ENCODE measurements at places on chromosomes 2 and 18.

DNA sequence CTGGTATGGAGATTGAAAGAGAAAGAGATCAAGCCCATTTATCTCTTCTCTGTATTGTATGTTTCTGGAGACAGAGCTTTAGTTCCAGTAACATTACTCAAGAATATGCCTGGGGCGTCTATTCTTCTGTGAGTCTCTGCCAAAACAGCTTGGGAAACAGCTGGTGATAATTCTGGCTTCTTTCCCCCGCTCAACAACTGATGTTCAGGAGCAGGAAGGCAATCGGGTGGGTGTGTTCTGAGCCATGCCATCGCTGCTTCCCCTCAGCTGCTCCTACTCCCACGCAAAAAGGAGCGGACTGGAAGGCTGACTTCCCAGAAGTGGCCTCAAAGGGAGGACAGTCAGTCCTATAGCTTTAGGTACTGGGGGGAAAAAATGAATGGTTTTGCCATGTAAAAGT lies 695.1 kb downstream of the PLCL1 start:
- DNase-seq, result no peak

GRCh38 chr2:216880509-216881184 lies 20.8 kb upstream of the TNP1 start:
- no peak for DNase-seq

GRCh38 chr2:201448061-201448460 lies 3.2 kb downstream of the TRAK2 start:
- no peak for DNase-seq

- no peak for DNase-seq
Measured at GRCh38 chr18:6031002-6031401, 135.7 kb upstream of the TMEM200C start.

GRCh38 chr2:10140841-10141610 lies 18.5 kb downstream of the RRM2 start:
- no peak for DNase-seq

DNA sequence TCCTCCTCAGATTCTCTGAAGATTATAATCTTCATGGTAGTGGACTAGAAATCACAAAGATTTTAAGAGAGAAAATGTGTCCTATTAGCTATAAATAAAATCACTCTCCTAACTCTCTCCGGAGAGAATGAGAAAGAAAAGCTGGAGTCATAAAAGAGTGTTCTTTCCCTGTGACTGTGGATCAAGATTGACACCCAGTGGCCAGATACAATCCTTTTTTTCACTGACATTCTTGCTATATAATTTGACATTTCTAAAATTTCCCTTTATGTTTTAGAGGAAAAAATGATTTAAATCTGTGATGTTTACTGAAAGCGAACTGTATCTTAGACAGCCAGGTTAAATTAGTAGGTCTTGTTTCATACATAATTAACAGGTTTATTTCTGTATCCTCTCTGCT lies 35.4 kb upstream of the LRP2 start:
- DNase-seq, result no peak

DNA sequence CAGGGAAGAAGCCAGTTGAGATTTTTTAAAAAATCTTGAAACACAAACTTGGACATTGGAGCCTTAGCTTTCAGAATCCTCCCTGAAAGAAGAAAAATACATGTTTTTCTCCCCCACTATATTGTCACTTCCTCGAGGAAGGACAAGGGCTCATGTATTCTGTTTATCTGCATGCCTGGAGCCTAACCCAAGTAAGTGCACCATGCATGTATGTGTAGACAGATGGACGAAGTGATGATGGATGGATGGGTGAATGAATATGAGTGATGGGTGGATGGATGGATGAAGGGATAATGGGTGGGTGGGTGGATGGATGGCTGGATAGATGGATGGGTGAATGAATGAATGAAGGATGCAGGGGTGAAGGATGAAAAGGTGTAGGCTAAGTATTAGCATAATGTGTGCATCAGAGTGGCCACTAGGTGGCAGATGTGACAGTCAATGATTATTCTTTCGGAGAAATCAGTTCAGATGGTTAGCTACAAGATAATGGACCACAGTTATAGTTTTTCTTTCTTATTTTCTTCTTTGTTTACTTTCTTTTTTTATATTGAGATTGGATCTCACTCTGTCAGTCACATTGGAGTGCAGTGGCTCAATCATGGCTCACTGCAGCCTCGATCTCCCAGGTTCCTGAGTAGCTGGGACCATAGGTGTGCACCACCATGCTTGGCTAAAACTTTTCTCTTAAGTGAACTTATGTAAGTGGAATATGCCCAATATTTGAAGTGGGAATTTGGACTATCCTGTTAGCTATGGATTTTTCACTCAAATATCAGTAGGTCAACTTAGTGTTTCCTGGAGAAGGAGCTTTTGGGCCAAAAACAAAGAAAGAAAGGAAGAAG lies 18.5 kb upstream of the CCDC93 start:
- no peak for DNase-seq

- no peak for DNase-seq
Measured at GRCh38 chr2:135603543-135603942, 72.3 kb downstream of the R3HDM1 start.

GRCh38 chr18:22545066-22545760 lies 127.5 kb upstream of the CTAGE1 start:
- DNase-seq, result no peak

DNA sequence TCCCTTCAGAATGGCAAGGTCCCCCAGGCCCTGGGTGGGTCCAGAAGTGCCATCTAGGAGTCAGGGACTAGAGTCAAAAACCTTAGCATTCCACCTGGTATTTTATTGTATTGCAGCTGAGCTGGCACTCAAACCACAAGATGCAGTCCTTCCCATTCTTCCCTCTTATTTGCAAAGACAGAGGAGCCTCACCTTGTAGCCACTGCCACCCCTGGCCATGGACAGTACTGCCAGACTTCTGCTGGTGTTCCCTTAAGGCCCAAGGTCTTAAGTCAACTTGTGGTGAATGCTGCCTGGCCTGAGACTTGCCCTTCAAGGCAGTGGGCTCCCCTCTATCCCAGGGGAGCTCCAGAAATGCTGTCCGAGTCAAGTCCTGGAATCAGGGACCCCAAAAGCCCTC lies 6.9 kb downstream of the UGT1A10 start:
- DNase-seq, result no peak

GRCh38 chr2:43217228-43218154 lies 8.9 kb downstream of the ZFP36L2 start:
- DNase-seq, result no peak

DNA sequence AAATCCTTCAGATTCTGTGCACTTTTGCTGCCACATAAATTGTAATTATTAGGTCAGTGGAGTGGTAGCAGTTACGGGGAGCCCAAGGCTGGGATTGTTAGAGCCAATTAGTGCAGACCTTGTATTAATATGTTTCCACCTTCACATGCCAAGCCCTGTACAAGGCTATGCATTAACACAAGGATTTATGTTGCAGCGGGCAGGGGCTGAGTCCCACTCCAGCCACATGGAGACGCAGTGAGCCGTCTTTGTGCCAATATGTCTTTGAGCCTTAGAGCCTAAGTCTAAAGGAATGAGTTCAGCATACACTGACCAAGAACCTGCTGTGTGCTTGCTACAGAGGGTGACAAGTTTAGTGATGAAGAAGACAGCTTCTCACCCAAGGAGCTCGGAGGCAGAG lies 238.2 kb downstream of the TSN start:
- DNase-seq, result no peak

GRCh38 chr2:60547841-60548240 lies 5.6 kb downstream of the BCL11A start:
- no peak for DNase-seq

DNA sequence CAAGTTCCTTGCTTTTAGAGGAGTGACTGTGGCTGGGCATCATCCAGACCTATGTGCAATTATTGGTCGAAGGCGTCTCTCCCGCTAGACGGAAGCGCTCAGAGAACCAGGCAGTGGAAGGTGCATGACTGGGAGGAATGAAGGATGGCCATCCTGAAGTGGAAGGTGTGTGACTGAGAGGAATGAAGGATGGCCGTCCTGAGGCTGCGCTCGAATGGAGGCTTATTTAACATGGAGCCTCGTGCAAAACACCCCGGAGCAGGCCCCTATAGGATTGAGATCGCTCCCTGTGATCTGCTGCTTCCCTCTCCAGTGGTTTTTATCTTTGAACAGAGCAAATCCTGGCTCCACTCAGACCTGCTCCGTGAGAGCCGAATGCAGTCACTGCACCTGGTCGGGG lies 140.2 kb upstream of the ID2 start:
- no peak for DNase-seq

DNA sequence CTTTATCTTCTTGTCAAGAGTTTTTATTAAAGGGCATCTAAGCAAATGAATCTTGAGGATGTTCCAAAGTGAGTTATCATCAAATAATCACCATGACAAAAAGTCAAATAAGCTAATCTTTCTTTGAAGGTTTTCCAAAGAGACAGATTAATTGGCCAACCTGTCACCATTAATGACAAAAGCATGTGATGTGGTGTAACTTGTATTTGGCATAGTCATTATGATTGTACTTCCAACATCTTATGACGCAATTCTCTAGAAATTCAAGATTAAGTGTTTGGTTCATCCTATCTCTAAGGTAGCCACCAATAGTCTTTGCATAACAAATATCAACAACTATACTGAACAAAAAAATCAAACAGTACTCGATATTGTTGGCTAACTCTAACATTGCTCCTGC lies 28.6 kb downstream of the RBMS1 start:
- DNase-seq, result no peak

- no peak for DNase-seq
Measured at GRCh38 chr2:71611247-71611646, 157.9 kb downstream of the DYSF start.

DNA sequence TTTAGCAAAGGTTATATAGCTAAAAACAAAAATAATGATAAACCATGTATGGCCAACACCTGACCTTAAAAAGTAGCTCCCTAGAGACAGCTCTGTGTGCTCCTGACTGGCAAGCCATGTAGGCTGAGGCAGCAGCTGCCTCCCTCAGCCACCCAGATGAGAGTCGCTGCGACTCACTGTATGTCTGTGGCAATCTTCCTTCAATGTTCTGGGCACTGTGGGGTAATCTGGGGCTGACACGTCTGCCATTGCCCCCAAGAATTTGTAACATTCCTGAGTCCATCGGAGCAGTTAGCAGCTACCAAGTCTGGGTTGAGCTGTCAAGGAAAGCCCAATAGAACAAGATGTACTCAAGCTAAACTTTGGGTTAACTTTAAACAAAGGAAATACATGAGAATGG lies 106.4 kb upstream of the DAPL1 start:
- no peak for DNase-seq

GRCh38 chr2:64804651-64805050 lies 150.9 kb upstream of the SERTAD2 start:
- DNase-seq, result no peak

- no peak for DNase-seq
Measured at GRCh38 chr2:67393237-67393636, 3.9 kb upstream of the ETAA1 start.

DNA sequence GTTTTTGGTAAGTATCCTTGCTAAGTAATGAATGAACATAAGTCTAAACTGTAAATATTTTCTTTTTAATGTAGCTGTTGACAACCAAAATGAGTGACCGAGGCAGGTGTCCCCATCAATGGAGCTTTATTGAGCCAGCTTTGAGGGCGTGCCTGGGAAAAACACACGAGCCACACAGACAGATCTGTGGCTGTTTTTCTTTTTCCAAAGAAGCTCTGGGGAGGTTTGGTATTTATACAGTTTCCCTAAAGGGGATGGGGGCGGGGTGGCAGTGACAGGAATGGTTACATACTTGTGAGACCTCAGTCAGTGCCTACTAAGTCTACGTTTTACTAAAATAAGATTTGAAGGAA lies 11.2 kb downstream of the DBI start:
- DNase-seq, result no peak

DNA sequence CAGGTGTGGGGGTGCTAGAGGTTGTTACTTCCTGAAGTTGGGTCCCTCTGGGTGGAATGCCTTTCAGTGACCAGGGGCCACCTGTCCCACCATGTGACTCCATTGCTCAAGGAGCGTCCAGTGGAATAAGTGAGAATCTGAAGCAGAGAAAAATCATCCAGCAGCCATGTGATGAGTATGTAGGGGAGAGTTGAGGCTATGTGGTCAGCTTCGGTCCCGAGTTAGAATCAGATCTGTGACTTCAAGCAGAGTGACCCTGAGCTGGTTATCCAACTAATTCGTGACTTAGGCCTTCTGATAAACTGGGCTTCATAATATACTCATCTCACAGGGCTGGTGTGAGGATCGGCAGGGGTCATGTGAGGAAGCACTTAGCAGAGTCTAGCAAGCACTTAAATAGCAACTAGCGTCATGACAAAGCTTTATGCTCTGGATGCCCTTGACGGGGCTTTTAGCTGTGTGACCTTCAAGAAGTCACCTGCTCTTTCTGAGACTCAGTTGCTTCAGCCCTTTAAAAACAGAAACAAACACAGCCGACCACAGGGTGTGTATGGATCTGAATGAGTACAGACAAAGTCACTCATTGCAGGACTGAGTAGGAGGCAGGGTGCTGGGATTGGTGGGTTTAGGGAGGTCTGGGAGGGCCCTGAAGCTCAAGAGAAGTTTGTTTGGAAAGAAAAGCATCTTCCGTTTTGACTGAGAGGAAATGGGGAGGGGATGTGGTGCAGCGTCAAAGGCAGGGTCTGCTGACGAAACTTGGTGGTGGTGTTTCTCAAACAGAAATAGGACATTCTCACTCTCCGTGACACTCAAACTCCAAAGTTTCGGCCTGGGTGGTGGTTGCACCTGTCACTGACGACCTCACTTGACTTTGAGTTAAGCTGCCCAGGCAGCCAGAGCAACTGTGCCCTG lies 264.0 kb upstream of the CXCR4 start:
- DNase-seq, result no peak

DNA sequence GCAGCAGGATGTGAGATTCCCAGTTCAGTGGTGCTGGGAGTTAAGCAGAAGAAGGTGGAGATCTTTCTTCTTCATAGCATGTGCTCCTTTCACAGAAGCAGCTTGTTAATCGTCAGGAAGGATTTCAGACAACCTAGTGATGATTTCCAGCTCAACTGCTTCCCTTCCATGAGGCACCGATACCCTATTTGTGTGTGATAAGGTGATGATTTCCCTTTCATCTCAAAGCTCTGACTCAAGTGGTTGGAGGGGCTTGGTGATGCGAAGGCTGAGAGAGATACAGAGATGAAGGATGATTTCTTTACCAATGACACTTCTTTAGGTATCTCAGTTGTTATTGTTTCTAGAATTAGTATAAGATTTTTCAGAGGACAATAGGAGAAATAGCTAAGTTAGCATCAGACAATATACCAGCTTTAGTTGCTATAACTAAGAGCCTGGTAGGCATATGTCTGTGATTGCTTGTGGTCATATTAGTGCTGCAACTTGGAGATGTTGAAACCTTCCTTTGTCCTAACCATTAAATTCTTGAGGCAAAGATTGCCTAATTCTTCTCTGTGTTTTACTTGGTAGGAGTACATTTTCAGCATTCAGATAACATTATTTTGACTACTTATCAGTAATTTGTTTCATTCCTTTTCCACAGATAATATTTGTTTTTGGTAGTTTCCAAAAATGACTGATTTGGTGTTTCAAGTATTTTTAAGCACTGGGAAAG lies 111.3 kb downstream of the PLCL1 start:
- no peak for DNase-seq
